ENCODE measurements at places on chromosomes 5 and 9.
A peak's percentile ranks its signal among the peaks of the same experiment; 100 is the strongest.

GRCh38 chr9:87648606-87649005, 77.3 kb upstream of the CTSL start:
- no peak for DNase-seq

DNA sequence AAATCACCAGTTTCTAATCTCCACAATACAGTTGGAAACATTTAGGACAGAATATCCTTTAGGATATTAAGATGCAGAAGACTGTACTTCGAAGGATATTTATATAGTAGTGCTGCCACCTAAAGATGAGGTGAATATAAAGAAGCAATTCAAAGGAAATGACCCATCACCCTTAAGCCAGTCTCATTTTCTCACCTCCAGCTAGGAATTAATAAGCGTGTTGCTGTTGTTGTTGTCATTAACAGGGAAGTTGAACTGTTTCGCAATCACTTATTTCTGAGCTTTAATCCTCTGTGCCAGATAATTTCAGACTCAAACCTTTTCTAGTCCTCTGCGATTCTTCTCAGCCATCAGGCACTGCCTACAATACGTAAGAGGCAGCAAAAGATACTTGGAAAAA, 7.8 kb upstream of the PURA start:
- DNase-seq = no peak

DNA sequence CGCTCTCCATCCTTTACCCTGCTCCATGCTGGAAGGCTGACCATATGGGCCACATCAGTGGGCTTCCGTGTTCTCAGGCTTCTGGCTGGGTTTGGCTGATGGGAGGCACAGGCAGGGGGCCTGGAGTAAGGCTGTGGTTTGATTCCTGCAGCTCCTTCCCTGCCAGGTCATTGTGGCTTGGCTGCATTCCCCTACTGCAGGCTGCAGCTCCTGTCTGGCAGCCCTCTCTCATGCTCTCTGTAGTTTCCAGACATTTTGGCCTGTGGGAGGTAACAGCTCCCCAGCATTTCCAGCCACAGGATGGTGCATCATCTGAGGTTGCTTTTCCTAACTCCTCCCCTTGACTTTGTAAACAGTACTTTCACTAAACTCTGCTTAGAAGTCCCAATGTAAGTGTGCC, 102.0 kb upstream of the PTPN3 start:
- no peak for DNase-seq

- DNase-seq = no peak
Measured at GRCh38 chr9:110531776-110532175, 47.8 kb downstream of the SVEP1 start.

DNA sequence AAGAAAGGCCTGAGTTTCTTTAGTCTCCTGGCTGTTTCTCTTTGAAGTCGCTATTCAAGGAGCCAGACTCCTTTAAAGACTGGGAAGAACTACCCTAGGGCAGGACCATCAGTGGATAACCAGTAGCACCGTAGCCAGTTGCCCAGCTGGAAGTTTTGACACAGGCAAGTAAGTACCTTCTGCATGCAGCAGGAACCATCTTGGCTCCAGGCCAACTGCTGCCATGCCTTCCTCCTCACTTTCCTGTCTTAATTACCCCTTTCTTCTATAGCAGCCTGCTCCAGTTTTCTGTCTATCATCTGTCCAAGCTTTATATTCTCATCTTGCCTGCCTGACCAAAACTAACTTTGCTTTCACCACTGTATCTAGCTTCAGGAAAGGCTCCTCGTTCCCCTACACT, 149.7 kb upstream of the SV2C start:
- no peak for DNase-seq

DNA sequence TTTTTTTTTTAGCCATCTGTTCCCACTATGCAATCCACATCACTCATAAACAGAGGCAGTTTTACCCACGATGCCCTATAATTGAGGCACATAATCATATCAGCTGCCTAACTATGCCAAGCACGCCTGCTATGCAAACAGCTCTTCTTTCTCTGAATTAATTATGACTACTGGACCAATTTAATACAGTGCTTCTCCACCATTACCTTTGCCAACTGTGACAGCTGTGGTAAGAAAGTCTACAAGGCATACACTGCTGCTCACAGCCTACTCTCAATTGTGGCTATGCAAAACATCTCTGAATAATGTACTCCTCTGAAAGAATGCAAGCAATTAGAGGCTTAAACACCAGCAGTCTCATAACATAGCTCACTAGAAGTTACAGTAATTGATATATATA, 97.1 kb downstream of the DTWD2 start:
- peak; percentile 15 for DNase-seq

DNA sequence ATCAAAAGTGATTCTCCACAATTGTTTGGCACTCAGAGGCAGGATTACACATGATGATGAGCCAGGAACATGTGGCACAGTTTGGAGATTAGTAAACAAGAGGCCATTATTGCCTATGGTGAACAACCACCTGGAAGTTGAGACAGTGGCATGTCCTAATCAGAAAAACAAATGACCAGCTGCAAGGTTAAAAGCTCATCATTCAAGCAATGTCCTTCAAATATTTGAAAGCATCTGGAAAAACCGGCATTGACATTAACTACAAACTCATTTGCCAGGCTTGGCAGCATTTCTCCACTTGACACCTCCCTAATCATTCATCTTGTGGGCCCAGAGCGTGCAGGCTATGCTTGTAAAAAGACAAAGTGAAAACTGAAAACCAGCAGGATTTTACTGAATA, 80.6 kb upstream of the MEGF10 start:
- no peak for DNase-seq

DNA sequence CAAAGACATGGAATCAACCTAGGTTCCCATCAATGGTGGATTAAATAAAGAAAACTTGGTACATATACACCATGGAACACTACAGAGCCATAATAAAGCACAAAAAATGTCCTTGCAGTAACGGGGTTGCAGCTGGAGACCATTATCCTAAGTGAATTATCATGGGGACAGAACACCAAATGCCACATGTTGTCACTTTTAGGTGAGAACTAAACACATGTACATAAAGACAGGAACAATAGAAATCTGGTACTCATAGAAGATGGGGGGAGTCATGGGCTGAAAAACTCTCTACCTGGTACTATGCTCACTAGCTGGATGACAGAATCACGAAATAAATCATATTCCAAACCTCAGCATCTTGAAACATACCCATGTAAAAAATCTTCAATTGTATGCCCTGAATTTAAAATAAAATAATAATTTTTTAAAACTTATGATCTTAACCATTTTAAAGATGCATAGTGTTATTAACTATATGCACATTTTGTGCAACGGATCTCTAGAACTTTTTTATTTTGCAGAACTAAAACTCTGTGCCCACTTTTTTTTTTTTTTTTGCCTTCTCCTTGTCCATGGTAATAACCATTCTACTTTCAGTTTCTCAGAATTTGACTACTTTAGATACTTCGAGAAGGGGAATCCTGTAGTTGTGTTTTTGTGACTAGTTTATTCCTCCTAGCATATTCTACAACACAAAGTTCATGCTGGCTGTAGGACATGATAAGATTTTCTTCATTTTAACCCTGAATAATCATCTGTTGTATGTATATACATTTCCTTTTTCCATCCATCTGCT, 1081.6 kb upstream of the ACO1 start:
- no peak for DNase-seq

DNA sequence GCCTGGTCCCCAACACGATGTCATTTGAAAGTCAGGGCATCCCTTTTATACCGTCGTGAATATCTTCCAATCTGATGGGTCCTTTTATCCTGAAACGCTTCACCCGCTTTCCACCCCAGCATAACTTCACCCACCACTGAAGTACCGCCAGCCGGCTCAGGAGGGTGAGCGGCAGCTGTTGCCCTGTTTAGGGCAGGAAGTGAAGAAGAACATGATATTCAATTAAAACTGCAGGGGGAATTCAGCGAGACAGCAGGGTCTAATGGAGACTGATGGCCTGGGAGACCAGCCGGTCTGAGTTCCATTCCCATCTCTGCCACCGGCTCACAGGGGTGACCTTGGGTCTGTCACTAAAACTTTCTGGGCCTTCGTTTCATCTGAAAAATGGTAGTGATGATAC, 68.2 kb upstream of the EGFLAM start:
- no peak for DNase-seq

- no peak for DNase-seq
Measured at GRCh38 chr9:98412101-98412842, 156.8 kb upstream of the TBC1D2 start.

DNA sequence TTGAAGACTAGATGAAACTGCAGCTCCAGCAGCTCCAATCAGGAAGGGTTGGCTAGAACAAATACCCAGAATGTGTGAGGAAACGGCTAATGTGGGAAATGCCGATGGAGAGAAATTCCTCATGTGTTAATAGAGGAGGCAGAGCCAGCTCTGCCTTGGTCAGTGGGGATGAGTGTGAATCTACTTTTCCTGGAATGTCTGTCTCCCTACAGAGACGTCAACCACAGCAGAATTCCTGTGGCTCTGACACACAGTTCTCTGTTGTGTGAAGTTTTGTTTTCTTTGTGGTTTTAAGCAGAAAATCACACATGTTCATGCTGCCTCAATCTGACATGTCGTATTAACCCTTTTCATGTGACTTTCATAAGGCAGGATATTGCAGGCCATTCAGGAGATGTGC, 476.6 kb upstream of the WWC1 start:
- no peak for DNase-seq

GRCh38 chr9:72779614-72780013, 173.2 kb downstream of the ALDH1A1 start:
- no peak for DNase-seq

GRCh38 chr5:142539154-142539740, 146.6 kb downstream of the FGF1 start:
- no peak for DNase-seq

DNA sequence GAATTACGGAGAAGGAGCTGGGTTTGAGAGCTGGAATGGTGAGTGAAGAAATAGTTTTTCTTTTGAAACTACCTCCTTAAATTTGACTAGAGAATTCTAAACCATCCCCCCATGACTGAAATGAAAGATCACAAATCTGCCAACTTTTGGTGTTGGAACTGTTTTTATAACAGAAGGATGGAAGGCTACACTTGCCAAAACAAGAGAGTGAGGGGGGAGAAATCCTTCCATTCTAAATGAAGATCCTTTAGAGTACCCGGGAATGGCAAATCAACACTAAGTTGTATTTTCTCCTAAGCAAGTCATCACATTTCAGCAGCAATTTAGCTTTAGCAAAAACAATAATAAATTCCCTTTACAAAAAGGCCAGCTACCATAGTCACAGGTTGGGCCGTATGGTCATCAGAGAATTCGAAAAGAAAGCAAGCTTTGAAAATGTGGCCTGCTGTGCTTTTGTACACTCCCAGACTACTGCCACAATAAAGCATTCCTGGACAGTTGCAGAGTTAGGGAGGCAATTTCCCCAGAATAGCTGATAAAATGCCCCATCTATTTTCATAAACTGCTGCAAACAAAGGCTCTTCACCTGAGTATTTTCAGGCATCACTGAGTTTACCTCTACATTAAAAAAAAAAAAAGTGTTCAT, 25.0 kb upstream of the FREM1 start:
- no peak for DNase-seq
